ENCODE measurements at places on chromosomes 6 and 20.

DNA sequence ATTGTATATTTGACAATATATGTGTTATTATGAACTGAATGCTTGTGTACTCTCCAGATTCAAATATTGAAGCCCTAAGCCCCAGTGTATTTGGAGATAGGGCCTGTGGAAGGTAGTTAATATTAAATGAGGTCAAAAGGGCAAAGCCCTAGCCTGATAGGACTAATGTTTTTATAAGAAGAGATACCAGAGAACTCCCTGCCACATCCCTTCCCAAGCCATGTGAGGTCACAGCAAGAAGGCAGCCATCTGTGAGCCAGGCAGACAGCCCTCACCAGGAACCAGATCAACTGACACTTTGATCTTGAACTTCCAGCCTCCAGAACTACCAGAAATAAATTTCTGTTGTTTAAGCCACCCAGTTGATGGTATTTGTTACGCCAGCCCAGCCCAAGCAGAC, 36.4 kb upstream of the FBXL4 start:
- no peak for DNase-seq

DNA sequence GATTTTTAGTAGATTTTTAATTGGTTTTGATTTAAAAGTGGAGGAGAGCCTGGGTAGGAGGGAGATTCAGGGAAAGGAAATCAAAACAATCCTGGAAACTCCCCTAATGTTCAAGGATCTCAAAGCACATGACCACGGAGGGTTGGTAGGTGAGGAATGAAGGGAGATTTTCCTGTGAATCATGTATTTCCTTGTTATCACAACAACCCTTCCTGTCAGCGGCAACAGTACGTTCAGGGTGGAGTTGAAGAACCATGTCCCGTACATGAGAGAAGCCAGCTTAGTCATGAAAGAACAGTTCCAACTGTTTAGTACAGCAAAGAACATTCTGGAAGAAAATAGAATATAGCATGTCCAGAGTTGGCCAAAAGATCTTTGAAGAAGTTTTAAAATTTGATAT, 79.4 kb upstream of the SCAF8 start:
- DNase-seq: no peak

DNA sequence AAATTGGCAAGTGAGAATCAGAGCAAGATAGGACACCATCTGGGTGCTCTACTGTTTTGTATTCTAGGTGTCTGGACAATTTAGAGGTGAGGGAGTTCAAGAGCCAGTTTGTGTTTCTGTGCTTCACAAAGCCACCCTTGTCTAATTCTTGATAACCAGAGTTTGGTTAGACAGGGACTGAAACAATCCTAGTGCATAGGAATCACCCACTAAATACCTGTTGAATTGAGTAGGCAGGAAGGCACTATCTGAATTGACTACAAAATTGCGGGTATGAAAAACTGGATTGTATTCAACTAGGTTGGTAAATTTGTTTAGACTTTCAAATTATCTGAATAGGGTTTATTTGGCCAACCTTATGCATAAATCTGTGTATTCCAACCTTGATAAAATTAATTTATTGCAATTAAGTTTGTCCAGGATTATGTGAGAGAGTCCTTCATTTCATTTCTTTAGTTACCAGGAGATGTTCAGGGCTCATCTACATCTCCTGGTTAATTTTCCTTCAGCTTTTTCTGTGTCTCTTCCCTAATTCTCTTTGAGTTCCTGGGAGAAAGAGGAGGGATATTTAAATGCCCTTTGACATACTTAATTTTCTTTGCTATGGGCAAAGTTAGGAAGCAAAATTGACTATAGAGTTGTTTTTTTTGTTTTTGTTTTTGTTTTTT, 1.7 kb downstream of the TPX2 start:
- no peak for DNase-seq

- DNase-seq: no peak
These were observed 33.1 kb upstream of the RNF8 start for GRCh38 chr6:37320646-37321045.

GRCh38 chr6:130457605-130458004, 91.8 kb downstream of the TMEM200A start:
- DNase-seq: no peak

DNA sequence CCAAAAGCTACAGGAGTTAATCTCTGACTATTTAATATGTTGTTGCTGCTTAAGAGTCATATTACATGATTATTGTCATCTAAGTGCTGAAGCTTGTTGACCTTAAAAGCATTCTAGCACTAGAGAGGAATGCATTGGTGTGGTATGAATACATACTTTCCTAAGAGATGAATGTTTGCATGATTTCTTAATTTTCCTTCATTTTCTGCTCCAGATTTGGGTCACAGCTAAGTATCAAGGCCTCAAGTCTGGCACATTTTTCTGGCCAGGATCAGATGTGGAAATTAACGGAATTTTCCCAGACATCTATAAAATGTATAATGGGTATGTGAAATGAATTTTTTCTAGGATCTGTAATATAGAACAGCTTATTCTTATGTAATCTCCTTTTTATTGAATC, 53.6 kb downstream of the ENPP1 start:
- DNase-seq: no peak

- no peak for DNase-seq
These were observed 88.9 kb upstream of the FOXQ1 start for GRCh38 chr6:1222728-1223595.

DNA sequence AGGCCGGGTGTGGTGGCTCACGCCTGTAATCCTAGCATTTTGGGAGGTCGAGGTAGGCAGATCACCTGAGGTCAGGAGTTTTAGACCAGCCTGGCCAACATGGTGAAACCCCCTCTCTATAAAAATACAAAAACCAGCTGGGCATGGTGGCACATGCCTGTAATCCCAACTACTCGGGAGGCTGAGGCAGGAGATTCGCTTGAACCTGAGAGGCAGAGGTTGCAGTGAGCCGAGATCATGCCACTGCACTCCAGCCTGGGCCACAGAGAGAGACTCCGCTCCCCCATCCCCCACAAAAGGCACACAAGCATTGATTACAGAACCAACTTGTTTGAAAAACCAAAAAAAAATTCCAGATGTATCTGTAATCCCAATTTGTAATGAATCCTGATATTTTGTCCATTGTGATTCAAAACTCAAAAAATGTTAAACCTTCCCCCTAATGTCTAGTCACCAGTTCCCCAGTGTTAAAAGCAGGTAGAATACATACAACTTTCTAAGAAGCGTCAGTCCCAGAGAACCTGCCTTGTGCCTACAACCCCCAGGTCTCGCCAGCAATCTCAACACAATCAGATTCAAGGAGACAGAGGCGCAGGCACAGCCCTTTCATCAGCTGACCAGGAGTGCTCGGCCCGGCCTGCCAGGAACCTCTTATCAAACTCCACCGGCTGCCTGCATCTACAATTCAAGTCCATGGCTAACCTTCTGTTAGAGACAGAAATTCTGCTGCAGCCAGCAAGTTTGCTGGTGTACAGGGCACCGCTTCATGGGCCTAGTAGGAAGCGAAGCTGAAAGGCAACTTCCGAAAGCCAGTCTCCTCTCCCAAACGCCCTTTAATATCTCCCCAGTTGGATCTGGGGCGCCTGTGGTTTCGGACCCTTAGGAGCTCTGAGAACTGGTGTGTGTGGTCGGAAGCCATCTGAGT, 2.1 kb downstream of the EZR start:
- no peak for DNase-seq

DNA sequence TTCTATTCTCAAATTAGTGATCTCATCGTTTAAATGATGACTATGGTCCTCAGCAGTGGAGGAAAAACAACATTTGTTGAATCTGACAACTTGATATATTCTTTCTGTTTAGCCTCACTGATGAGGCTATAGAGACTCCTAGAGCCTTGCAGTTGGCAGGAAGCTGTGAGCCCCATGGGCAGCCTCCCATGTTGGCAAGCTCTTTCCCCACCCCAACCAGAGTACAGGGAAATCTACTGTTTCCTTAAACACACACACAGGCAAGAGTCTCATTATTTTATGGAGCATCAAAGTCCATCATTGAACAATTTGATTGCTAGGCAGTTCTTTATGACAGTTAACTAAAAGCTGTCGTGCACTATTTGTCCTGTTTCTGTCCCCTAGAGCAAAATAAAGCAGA, 498.2 kb upstream of the CITED2 start:
- no peak for DNase-seq

DNA sequence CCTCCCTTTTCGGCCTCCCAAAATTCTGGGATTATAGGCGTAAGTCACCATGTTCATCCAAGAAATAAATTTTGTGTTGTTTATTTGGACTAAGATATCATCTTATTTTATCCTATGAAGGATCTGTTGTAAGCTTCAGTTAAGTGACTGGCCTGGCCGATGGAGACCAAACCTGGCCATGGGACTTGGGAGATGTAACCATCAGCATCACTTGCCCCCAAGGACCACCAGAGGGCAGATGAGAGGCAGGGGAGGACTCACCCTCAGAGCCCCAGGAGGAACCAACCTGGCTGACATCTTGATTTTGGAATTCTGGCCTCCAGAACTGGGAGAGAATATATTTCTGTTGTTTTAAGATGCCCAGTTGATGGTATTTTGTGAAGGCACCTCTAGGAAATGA, 266.7 kb downstream of the CDH26 start:
- DNase-seq: no peak

GRCh38 chr6:46453216-46453615, 38.0 kb downstream of the RCAN2 start:
- DNase-seq: no peak

DNA sequence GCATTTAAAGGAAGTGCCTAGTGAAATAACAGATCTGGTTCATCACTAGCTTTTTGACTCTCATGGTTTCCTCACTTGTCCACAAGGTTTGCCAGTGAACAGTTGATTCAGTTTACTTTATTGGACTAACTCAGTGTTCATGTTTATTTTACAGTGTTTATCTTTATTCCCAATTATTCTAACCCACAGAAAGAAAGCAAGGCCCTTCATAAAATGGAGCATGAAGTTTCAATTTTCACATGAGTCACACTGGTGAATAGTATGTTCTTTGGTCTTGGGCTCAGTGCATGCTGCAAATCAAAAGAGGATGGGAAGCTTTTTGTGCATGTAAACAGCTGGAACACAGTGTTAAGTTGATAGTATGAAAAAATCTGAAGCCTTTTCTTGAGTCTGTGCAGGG, 217.6 kb upstream of the HDDC2 start:
- no peak for DNase-seq

- DNase-seq: no peak
These were observed 441.4 kb downstream of the BCKDHB start for GRCh38 chr6:80547827-80548226.

- DNase-seq: no peak
These were observed 314.1 kb downstream of the PTPRT start for GRCh38 chr20:42875581-42875980.

GRCh38 chr20:37777988-37778659, 84.3 kb downstream of the CTNNBL1 start:
- no peak for DNase-seq

- no peak for DNase-seq
These were observed 16.9 kb upstream of the SNAI1 start for GRCh38 chr20:49965781-49966305.

DNA sequence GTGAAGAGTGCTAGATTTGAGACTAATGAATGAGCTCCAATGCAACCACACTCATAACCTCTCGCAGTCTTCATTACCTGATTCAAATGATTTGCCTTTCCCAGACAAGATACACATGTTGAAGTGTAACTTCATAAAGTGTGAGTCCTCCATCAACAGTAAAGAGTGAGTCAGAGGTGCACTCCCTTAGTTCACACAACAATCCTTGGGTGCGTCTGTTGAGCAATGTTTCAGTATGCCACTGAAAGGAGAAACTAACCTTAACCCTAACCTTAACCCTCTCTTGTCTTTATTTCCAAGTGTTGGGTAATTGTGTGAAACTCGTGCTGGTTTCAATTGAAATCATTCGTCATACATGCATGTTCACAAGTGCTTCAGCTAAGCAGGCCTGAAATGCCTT, 21.0 kb upstream of the RIN2 start:
- DNase-seq: no peak

DNA sequence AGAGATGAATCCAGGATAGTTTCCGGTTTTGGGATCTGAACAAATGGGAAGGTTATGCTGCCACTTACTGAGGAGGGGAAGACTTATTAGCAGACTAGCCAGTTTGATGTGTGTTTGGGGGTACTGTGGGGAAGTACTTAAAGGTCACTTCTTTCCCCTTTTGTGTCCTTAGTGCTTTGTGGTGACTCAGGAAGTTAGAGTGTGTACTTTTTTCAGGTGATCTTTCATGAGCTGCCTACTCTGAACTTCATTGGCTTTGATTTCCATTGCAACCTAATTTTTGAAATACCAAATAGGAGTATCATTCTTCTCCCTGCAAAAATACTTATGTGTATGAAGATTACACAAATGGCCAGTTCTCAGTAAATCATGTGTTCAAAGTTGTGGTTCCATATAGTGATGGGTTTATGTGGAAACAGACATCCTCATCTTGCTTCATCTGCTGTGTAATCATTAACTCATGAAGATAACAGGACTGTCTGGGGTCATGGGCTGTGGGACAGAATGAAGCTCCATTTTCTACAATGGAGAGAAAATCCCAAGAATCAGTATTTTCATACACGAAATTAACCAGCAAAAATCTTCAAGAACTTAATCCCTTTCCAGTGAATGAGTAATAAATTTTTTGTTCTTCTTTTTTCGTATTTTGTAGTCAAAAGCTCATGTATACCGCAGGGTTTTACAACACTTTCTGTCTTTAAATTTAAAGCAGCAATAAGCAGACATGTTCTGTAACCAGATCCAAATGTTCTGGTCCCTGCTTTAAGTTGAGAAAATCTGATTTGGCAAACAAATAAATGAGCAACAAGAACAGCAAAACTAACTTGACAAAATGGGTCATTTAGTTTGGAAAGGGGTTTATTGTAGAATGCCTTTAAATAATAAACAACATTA, 272.2 kb upstream of the FLRT3 start:
- no peak for DNase-seq

GRCh38 chr6:30129265-30130178, 6.4 kb upstream of the TRIM40 start:
- DNase-seq: no peak

DNA sequence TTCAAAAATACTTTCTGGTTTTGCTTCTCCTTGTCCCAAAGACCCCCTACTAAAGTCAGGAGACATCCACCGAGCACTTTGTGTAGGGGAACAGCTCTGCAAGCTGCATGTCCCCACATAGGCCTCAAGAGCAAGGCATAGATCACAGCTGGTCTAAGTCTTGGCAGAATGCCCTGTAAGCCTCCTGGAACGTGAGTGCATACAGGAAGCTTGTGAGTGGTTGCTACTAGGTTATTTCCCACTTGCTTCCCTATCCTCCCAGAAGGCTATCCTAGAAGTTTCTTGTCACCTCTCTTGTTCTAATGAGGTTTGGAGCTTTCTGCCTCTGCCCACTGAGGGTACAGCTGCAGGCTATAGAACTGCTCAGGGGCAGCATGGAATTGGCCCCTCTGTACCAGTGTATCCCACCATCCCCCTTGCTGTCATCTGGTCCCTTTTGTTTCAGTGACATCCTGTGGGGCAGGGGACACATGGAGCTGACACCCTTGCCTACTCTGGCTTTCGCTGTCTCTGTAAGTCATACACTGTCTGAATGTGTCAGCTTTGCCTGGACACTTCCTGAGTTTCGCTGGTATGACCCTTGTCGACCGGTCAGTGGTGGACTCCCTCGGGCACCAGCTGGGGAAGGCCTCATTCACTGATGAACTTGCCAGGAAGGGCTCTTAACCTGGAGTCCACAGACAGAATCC, 35.6 kb upstream of the KCNK16 start:
- no peak for DNase-seq
